ENCODE measurements at places on chromosomes 11 and 22.

DNA sequence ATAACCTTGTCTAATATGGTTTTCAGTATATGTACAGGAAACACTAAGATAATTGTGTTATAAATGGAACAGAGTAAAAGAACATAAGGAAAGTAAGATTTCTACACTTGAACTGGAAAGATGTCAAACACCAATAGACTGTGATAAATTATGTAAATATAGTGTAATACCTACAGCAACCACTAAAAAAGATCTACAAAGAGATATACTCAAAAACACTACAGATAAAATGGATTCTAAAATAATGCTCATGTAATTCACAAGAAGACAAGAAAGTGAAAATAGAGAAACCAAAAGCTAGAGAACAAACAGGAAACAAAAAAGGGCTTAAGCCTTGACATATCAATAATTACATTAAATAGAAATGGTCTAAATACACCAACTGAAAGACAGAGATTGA, 30.9 kb downstream of the DEUP1 start:
- no peaks in the 10 kb centered on the region for H3K27me3 ChIP-seq
- H3K27ac ChIP-seq = no peak overlapping the region
- H3K4me3 ChIP-seq = no peak overlapping the region
- no peaks in the 10 kb centered on the region for H3K36me3 ChIP-seq
- H3K4me1 ChIP-seq = no peaks in the 10 kb centered on the region

DNA sequence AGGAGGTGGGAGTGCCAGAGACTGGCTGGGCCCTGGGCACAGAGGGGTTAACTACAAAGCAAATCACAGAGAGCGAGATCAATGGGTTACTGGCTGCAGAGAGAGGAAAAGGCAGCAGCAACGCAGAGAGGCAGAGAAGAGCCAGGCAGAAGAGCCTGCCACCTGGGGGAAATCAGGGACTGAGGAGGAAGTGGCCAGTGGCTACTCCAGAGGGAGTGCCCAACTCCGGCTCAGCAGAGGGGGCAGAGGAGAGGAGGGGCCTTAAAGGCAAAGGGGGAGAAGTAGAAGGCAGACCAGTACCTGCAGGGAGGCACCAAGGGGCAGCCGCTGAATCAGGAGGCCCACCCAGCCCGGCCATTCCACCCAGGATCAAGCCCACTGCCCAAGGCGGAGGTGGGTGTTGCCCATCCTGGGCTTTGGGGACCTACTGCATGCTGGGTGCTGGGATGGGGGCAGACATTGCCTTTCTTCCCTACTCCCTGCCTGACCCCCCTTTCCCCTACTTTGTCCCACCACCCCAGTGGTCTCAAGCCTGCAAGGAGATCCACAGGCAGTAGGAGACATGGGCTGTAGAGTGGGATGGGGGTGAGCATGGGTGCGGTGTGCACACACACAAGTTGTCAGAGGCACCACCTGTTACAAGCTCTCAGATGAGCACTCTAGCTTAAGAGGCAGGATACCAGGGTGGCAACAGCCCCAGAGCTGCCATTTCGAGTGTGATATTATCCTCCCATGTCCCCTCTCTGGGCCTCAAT, 926 bp upstream of the GALR3 start:
- H3K27ac ChIP-seq = no peak overlapping the region
- no peaks in the 10 kb centered on the region for H3K36me3 ChIP-seq

DNA sequence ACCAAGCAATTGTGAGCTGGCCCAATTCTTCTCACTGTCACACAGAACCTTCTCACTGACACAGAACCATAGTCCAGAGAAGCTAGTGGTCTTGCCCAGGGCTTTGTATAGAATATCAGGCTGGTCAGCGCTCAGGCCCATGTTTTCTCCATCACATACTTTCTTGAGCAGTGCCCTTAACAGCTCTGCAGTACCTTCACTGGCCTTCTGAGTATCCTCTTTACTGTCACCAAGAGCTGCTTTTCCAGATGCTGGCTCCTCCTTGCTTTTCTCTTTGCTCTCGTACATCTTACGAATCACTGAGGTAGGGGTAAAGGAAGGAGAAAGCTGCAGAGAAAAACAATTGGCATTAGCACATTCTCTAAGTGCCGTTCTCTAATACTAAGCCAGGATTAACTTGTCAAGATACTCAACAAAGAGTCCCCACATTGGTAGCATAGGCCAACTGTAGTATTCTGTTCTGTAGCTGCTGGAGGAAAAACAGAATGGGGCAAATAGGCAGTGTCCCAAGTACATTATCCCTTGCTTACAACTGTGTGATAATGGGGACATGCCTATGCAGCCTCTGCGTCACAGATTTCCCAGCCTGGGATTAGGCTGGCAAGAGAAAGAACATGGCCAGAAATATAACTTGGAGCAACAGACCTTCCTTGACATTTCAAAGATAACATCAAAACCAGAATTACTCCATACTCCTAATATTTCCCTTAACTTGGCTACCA, 43.5 kb downstream of the DRG1 start:
- no peak overlapping the region for H3K27ac ChIP-seq
- peaks cover 15% of the 10 kb centered on the region for H3K36me3 ChIP-seq
- no peak overlapping the region for H3K4me3 ChIP-seq
- no peaks in the 10 kb centered on the region for H3K27me3 ChIP-seq

DNA sequence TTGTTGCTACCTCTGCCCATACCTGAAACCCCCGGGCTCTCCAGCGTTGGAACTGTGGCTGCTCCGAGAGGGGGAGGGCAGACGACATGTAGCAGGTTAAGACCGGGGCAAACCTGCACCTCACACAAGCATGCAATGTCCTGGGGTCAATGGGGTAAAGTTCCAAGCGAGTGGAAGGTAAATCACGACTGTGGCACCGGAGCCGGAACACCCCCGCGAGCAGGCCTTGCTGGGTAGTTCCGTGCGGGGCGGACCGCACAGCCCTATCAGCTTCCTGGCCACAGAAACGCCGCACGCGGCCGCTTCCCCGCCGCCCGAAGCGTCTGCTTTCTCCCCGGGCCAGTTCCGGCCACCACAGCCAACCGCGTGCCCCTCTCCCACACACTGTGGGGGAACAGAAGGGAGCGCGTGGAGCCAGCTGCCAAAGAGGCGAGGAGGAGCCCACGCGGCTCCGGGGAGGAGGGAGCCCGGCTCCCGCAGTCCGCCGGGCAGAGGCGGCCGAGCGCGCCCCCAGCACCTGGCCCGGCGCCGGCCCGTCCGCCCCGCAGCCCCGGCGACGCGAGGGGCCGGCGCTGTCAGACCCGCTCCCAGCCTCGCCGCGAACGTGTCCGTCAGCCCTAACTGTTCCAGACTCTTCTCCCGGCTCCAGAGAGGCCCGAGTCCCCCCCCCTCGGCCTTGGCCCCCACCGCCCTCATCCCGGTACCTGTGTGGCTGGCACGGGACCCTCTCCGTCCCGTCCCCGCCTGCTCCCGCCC, 1.6 kb downstream of the SPTBN2 start:
- no peak overlapping the region for H3K27ac ChIP-seq
- H3K4me1 ChIP-seq = no peaks in the 10 kb centered on the region
- no peaks in the 10 kb centered on the region for H3K27me3 ChIP-seq
- no peaks in the 10 kb centered on the region for H3K36me3 ChIP-seq
- peak; percentile 45 for DNase-seq

DNA sequence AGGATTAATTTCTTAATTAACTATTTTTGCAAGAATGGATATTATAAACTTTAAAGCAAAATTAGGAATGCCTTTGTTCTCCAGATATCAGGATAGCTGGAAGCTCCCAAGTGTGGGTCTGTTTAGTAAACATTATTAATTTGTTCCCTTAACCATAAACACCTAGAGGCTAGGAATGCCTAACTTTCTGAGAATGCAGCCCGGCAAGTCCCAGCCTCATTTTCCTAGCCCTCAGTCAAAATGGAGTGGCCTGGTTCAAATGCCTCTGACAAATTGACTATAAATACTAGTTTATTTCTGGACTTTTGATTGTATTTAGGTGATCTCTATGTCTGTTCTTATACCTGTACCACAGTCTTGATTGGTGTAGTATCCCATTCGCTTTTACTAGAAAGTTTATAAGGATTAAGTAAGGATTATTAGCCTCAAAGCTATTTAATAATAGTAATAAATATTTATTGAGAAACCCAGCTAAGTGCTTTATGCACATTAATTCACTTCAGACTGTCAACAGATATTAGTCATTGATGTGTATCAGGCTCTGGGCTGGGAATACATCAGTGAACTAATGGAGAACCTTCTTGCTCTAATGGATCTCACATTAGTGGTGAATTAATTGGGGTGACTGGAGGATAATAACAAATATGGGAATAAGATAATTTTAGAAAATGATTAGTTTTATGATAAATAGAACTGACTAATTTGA, 25.8 kb downstream of the PPME1 start:
- no peaks in the 10 kb centered on the region for H3K27me3 ChIP-seq
- H3K4me1 ChIP-seq = no peaks in the 10 kb centered on the region
- no peaks in the 10 kb centered on the region for H3K36me3 ChIP-seq
- no peak overlapping the region for H3K27ac ChIP-seq

- H3K4me1 ChIP-seq = no peaks in the 10 kb centered on the region
- no peak overlapping the region for H3K4me3 ChIP-seq
- H3K27ac ChIP-seq = no peak overlapping the region
- DNase-seq = no peak
These were observed 29.7 kb downstream of the FLI1 start for GRCh38 chr11:128723531-128723930.

DNA sequence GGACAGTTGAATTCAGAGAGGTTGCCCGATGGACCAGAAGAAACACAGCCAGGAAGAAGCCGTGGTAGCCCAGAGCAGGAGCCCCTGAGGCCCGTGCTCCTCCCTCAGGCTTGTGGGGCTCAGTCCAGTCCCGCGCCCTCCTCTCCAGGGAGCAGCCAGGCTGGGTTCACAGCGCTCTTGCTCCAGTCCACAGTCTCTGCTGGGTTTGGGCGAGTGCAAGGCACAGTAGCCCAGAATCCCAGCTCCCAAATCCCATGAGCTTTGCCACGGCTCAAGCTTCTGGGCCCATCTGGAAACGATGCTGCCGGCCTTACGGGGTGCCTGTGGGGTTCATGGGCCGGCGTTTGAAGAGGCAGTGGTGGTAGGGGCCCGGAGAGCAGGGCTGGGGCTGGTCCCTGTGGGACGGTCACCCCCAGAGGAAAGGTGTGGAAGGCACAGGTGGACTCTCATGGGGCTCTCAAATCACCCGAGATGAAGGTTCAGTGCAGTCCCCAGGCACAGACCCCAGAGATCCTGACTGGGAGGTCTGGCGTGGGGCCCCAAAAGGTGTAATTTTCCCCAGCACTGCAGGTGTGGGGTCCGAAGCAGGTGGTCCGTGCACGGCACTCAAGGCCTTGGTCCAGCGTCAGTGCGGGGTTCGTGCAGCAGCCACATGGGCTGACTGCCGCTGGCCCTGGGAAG, 30.6 kb upstream of the ATXN10 start:
- H3K27me3 ChIP-seq = no peaks in the 10 kb centered on the region
- H3K36me3 ChIP-seq = no peaks in the 10 kb centered on the region
- no peak overlapping the region for H3K4me3 ChIP-seq
- DNase-seq = no peak
- H3K4me1 ChIP-seq = peaks cover 3% of the 10 kb centered on the region
- H3K27ac ChIP-seq = no peak overlapping the region

GRCh38 chr11:114307524-114308203, 11.5 kb downstream of the NNMT start:
- no peaks in the 10 kb centered on the region for H3K36me3 ChIP-seq
- no peaks in the 10 kb centered on the region for H3K4me1 ChIP-seq
- no peak overlapping the region for H3K27ac ChIP-seq
- H3K27me3 ChIP-seq = no peaks in the 10 kb centered on the region
- no peak overlapping the region for H3K4me3 ChIP-seq

GRCh38 chr11:74534216-74534945, 40.9 kb upstream of the LIPT2 start:
- no peak overlapping the region for H3K27ac ChIP-seq
- peaks cover 4% of the 10 kb centered on the region for H3K4me1 ChIP-seq
- H3K27me3 ChIP-seq = no peaks in the 10 kb centered on the region
- H3K36me3 ChIP-seq = no peaks in the 10 kb centered on the region
- no peak overlapping the region for H3K4me3 ChIP-seq
- peak; percentile 80 for DNase-seq

DNA sequence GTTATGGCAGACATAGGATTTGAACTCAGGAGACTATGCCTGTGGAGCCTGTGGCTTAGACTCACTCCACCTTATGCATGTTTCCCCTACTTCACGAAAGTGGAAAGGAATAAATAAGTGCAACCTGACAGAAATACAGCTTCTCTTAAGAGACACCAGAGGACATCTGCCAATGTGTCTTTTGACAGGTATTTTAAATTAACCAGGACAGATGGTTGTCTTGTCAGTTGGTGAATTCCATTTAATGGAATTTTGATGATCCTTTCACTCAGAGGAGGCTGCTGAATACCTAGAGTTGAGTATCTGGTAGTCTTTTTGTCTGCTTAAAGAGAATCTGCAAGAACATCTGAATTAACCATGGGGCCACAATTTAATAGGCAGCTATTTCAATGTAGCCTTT, 46.1 kb downstream of the NELL1 start:
- no peaks in the 10 kb centered on the region for H3K36me3 ChIP-seq
- H3K4me1 ChIP-seq = no peaks in the 10 kb centered on the region
- H3K27me3 ChIP-seq = no peaks in the 10 kb centered on the region
- DNase-seq = no peak
- no peak overlapping the region for H3K27ac ChIP-seq
- H3K4me3 ChIP-seq = no peak overlapping the region

GRCh38 chr11:97414801-97415200, 1025.0 kb downstream of the JRKL start:
- no peak for DNase-seq
- no peaks in the 10 kb centered on the region for H3K36me3 ChIP-seq
- peaks cover 1% of the 10 kb centered on the region for H3K27me3 ChIP-seq
- H3K4me3 ChIP-seq = no peak overlapping the region
- no peaks in the 10 kb centered on the region for H3K4me1 ChIP-seq
- H3K27ac ChIP-seq = no peak overlapping the region

DNA sequence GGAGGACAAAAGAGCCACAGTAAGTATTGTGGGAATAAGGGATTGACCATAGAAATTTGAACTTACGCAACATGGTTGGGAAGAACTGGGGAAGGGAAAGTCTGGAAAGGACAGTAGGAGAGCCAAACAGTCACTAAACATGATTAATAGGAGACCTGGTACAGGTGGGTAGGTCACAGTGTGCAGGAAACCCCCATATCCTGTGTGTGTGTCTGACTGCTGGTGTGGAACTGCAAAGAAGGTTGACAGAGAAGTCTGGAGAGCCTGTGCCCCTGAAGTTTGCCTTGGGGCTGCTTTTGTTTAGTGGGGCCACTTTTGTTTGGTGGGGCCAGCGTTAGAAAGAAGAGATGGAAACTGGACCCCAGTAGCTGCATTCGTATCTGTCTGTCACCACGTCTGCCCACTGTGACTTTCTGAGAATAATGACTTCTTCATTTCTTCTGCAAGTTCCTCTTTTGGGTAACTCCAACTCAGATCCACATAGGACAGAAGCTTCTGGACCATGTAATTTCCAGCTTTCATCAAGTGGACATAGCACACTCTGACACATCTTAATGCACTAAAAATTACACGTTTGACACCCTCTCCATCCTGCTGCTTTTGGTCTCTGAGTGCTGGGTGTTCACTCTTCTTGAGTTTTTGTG, 126.8 kb upstream of the RAG2 start:
- H3K4me1 ChIP-seq = no peaks in the 10 kb centered on the region
- H3K4me3 ChIP-seq = no peak overlapping the region
- no peaks in the 10 kb centered on the region for H3K36me3 ChIP-seq

All from mesendoderm (in vitro differentiated cells).